Activated CD8-positive, alpha-beta T cell treated with anti-CD3 and anti-CD28 coated beads for 36 hours (primary cell): ENCODE measurements at places on chromosomes 6 and 20. TPM values are rescaled to one million over a fixed set of nuclear protein-coding genes. Genes with fewer than 3 reads are reported as not detected.

- H3K4me3 ChIP-seq = no peak overlapping the region
- DNase-seq = no peak
- peaks cover 27% of the 10 kb centered on the region for H3K27me3 ChIP-seq
- no peaks in the 10 kb centered on the region for H3K36me3 ChIP-seq
- no peaks in the 10 kb centered on the region for H3K4me1 ChIP-seq
Observed at GRCh38 chr6:125370343-125370742, 68.6 kb upstream of the HDDC2 start.

MATN4 gene
- 0.74 TPM for total RNA-seq

KHDC1L gene
- total RNA-seq = not detected

DNA sequence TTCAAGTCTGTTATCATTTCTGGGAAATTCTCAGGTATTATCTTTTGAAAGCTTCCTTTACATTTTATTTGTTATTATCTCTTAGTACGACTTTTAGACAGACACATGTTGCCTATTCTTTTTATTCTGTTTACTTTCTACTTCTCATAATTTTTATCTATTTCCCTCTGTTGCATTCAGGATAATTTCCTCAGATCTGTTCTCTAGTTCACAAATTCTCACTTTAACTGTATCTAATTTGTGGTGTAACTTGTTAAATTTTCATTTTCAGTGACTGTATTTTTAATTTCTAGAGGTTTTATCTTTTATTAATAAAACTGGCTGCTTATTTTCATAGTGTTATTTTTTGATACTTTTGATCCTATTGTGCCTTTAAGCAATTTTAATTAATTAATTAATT lies 16.0 kb downstream of the ATRN start:
- DNase-seq = no peak
- H3K4me1 ChIP-seq = peaks cover 14% of the 10 kb centered on the region
- no peaks in the 10 kb centered on the region for H3K27me3 ChIP-seq
- H3K36me3 ChIP-seq = peaks cover 18% of the 10 kb centered on the region

- no peaks in the 10 kb centered on the region for H3K36me3 ChIP-seq
- H3K27ac ChIP-seq = no peak overlapping the region
- no peaks in the 10 kb centered on the region for H3K27me3 ChIP-seq
- H3K4me1 ChIP-seq = no peaks in the 10 kb centered on the region
- DNase-seq = no peak
- H3K4me3 ChIP-seq = no peak overlapping the region
Observed at GRCh38 chr6:62328607-62329006, 42.6 kb upstream of the KHDRBS2 start.

SLC22A3 gene
- total RNA-seq = not detected

MDFI gene
- not detected for total RNA-seq

GRCh38 chr6:101845621-101846020 lies 452.1 kb downstream of the GRIK2 start:
- H3K36me3 ChIP-seq = no peaks in the 10 kb centered on the region
- no peaks in the 10 kb centered on the region for H3K4me1 ChIP-seq
- no peak overlapping the region for H3K4me3 ChIP-seq

GRCh38 chr6:163943607-163944385 lies 529.3 kb downstream of the QKI start:
- peaks cover 25% of the 10 kb centered on the region for H3K27me3 ChIP-seq
- no peaks in the 10 kb centered on the region for H3K36me3 ChIP-seq
- H3K27ac ChIP-seq = no peak overlapping the region
- no peak for DNase-seq

DNMT3B gene
- total RNA-seq = 2.9 TPM
